ENCODE measurements at places on chromosomes 3 and 15.

DNA sequence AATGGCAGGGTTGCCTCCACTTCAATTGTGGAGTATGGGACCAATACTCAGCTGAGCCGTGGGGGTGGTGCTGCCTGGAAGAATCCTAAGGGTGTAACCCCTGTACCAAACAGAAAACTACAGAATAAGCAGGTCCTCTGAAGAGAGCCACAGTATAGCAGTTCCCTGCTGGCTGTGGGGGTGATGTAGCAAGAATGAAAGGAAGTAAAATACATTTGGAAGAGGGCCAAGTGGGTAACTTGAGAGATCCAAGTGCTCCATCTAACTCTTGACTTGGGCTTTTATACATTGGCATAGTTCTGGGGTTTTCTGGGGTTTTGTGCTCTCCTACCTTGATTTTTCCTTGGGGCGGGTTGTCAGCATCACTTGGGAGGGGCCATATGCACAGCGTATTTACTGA, 341.4 kb downstream of the OTOL1 start:
- no peak for DNase-seq

DNA sequence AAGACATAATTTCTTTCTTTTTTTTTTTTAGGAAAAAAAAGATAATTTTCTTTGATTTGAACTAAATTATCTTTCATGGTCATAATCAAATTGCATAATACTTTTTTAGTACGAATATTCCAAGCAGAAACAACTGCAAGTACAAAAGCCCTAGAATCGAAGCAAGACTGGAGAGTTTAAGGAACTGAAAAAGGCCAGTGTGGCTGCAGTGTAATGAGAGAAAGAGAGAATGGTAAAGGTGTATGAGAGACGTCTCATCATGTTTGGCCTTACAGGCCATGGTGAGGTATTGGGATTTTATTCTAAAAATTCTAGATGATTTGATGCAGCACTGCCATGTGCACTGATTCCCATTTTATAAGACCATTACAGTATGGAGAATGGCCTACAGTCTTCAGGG, 180.9 kb downstream of the SUCNR1 start:
- no peak for DNase-seq

- no peak for DNase-seq
Observed at GRCh38 chr3:119613201-119613600, 15.5 kb downstream of the PLA1A start.

DNA sequence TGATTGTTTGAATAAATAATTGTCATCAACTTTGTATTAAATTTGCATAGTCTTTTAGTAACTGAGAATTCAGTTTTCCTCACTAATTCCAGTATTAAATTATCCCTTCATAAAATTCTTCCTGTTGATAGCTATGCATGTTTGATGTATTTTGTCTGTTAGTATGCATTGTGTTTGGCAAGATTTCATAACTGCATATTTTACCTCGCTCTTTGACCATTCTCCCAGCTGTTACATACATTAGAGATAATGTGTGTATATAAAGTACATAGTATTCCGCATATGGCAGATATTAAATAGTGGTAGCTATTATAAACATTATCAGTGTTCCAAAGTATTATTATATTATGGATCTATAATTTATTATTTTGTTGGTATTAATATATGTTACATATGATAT, 10.6 kb upstream of the NFKBIZ start:
- DNase-seq = no peak

- no peak for DNase-seq
Observed at GRCh38 chr3:171809611-171809860, 747 bp downstream of the PLD1 start.

Measured in cortex of kidney (tissue), 1 donor.